ENCODE measurements at places on chromosomes 1 and 21. TPM values are rescaled to one million over a fixed set of nuclear protein-coding genes. Genes with fewer than 3 reads are reported as not detected.

GRCh38 chr1:234719454-234720251 is 109.7 kb upstream of the IRF2BP2 start:
- no peaks in the 10 kb centered on the region for H3K27me3 ChIP-seq
- DNase-seq, result no peak
- no peak overlapping the region for H3K4me3 ChIP-seq
- no peak overlapping the region for H3K27ac ChIP-seq
- peaks cover 59% of the 10 kb centered on the region for H3K4me1 ChIP-seq

DNA sequence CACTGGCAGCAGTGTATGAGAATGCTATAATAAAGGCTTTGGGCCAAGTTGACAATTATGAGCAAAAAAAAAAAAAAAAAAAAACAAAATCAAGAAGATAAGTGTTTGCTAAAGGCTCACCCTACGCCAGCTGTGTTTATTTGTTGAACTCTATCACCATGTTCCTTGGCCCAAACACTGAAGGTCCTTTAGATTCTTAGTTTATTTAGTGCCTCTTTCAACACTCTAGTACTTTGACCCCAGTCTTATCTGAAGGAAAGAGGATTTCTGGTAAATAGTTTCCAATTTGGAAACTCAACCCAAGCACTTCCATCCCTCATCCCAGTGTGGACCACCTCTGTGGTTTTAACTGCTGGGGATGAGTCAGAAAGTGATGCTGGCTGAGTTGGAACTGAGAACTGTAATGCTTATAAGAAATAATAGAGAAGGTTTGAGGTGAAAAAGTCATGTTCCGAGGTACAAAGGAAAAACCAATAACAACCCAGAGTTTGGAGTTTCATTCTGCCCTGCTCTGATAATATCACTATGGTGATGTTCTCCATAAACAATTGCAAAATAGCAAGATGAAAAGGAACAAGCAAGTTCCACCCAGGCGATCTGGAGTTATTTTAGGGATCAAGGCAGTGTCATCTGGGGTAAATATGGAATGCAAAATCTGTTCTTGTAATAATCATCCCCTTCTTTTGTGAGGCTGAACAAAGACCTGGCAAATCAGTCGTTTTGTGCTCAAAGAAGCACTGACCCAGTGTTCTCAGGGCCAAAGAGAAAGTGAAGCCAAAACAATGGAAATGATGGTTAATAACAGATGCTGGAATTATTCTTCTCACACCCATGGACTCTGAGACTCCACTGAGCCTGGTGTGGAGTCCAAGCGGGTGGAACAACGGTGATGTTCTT is 19.7 kb upstream of the CAPZB start:
- no peaks in the 10 kb centered on the region for H3K36me3 ChIP-seq
- no peak overlapping the region for H3K4me3 ChIP-seq
- H3K27ac ChIP-seq, result no peak overlapping the region
- DNase-seq, result no peak

DNA sequence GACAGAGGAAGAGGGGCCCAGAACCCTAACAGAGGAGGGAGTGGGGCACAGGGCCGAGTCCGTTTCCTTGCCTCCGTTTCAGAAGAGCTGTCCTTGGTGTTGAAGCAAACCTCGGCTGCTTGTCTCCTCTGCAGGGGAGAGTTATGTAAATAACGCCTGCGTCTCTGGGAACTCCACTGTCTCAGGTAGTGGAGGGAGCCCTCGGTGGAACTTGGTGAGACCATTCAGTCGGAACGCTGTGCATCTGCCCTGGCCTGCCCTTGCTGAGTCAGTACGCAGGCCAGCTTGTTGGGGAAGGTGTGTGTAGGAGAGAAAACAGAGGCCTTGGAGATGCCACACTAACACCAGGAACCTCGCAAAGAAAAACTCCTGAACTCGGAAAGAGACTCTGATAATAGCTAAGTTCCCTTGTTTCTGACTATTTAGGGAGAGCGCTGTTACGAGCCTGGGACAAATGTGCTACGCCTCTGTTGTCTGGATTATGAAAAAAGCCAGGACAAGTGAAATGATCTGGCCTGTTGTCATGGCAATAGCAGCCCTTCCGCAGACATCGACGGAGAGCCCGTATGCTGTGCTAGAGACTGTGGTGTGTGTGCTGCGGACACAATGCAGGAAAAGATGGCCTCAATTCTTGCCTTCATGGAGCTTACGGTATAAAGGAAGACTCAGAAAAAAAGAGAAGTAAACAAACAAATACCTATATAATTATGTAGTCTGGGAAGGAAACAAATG is 94.6 kb upstream of the AKT3 start:
- DNase-seq, result no peak
- H3K27me3 ChIP-seq, result peaks cover 3% of the 10 kb centered on the region
- no peak overlapping the region for H3K27ac ChIP-seq

- no peaks in the 10 kb centered on the region for H3K4me1 ChIP-seq
- no peak overlapping the region for H3K4me3 ChIP-seq
- no peak overlapping the region for H3K27ac ChIP-seq
- H3K36me3 ChIP-seq, result no peaks in the 10 kb centered on the region
- H3K27me3 ChIP-seq, result peaks cover 24% of the 10 kb centered on the region
Measured at GRCh38 chr1:204726478-204726877, 40.9 kb upstream of the LRRN2 start.

- no peaks in the 10 kb centered on the region for H3K4me1 ChIP-seq
- no peak overlapping the region for H3K4me3 ChIP-seq
- H3K27ac ChIP-seq, result no peak overlapping the region
- H3K27me3 ChIP-seq, result peaks cover 7% of the 10 kb centered on the region
Measured at GRCh38 chr1:35049116-35049515, 17.4 kb upstream of the ZMYM6 start.

DNA sequence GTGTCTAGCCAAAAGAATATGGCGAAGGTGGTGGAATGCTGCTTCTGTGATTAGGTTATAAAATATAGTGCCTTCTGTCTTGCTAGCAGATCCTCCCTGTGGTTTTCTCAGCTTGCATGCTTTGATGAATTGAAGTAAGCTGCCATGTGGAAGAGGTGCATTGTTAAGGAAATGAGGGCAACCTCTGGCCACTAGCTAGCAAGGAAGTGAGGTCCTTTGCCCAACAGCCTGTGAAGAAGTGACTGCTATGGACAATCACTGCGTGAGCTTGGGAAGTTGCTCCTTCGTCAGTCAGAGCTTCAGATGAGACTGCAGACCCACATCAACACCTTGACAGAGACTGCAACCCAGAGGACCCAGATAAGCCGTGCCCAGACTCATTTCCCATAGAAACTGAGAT is 109.4 kb downstream of the GIPC2 start:
- H3K36me3 ChIP-seq, result no peaks in the 10 kb centered on the region
- H3K27ac ChIP-seq, result no peak overlapping the region
- no peaks in the 10 kb centered on the region for H3K4me1 ChIP-seq
- H3K27me3 ChIP-seq, result no peaks in the 10 kb centered on the region
- no peak for DNase-seq

Gene ZMYND12
- polyA plus RNA-seq, result not detected

DNA sequence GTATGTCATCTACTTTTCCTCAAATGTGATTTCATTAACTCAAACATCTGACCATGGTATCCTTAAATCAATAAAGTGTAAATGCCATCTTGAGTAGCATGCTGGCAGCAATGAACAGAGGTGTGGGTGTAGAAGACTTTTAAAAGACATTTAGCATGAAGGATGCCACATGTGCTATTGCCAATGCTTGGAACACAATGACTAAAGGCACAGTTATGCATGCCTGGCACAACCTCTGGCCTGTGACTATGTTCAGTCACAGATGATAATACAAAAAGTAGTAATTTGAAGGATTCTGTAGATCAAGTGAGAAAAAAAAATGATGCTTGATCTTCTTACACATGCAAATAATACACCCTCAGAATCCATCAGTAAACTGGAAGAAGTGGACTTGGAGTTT is 938.9 kb upstream of the ADGRL4 start:
- no peak for DNase-seq
- no peaks in the 10 kb centered on the region for H3K27me3 ChIP-seq
- H3K27ac ChIP-seq, result no peak overlapping the region
- H3K36me3 ChIP-seq, result no peaks in the 10 kb centered on the region
- no peaks in the 10 kb centered on the region for H3K4me1 ChIP-seq

GRCh38 chr21:39238275-39238674 is 55.0 kb upstream of the PSMG1 start:
- H3K27me3 ChIP-seq, result no peaks in the 10 kb centered on the region
- no peak overlapping the region for H3K4me3 ChIP-seq
- H3K36me3 ChIP-seq, result peaks cover 85% of the 10 kb centered on the region
- DNase-seq, result no peak
- no peak overlapping the region for H3K27ac ChIP-seq
- H3K4me1 ChIP-seq, result no peaks in the 10 kb centered on the region

- no peaks in the 10 kb centered on the region for H3K36me3 ChIP-seq
- peaks cover 1% of the 10 kb centered on the region for H3K4me1 ChIP-seq
- H3K27ac ChIP-seq, result no peak overlapping the region
- H3K4me3 ChIP-seq, result no peak overlapping the region
- H3K27me3 ChIP-seq, result peaks cover 4% of the 10 kb centered on the region
Measured at GRCh38 chr1:33897092-33897725, 33.3 kb downstream of the HMGB4 start.

Gene GALE
- polyA plus RNA-seq, result 139 TPM

Gene CD52
- polyA plus RNA-seq, result 198 TPM

- H3K27ac ChIP-seq, result no peak overlapping the region
- no peaks in the 10 kb centered on the region for H3K36me3 ChIP-seq
- no peak for DNase-seq
- no peak overlapping the region for H3K4me3 ChIP-seq
Measured at GRCh38 chr1:231862611-231863010, 236.0 kb downstream of the DISC1 start.

Gene CDC42BPA
- polyA plus RNA-seq, result 27.0 TPM

Gene PHGDH
- 71.5 TPM for polyA plus RNA-seq

Gene MAP3K21
- polyA plus RNA-seq, result 0.65 TPM

Gene CDK18
- polyA plus RNA-seq, result 0.08 TPM

Gene RHD
- polyA plus RNA-seq, result 8.8 TPM

DNA sequence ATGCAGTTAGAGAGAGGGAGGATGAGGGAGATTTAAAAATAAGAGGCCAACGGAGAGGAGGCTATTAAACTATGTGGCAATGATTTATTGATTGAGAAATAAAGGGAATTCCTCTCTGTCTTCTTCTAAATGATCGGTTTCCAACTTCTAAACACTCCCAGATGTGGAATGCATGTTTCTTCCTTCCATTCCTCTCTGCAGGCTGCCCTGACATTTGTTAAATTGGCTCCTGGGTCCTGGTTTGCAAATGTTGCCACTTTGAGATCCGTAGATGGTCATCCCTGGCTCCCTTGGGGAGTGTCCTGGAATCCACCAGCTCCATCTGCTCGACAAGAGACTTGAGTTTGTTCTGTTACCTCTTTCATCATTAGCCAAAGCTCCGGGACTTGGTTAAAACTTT is 10.3 kb upstream of the C1orf198 start:
- H3K27ac ChIP-seq, result no peak overlapping the region
- no peaks in the 10 kb centered on the region for H3K36me3 ChIP-seq
- no peak for DNase-seq
- H3K4me3 ChIP-seq, result no peak overlapping the region
- peaks cover 11% of the 10 kb centered on the region for H3K4me1 ChIP-seq

Gene C8A
- not detected for polyA plus RNA-seq

- peak within 1 kb of the TSS; percentile 79 for H3K27ac ChIP-seq
- H3K4me1 ChIP-seq, result peaks cover 25% of the 10 kb centered on the region
- H3K4me3 ChIP-seq, result peak within 1 kb of the TSS; percentile 85
- H3K36me3 ChIP-seq, result peaks cover 9% of the 10 kb centered on the region
- peak; percentile 75 for DNase-seq
Measured at GRCh38 chr1:229342656-229343569, at the start of gene CCSAP. Gene CCSAP (minus strand): TSS chr1:229343047. CDS start chr1:229342465, 582 bp downstream.

- H3K4me1 ChIP-seq, result no peaks in the 10 kb centered on the region
- H3K27me3 ChIP-seq, result peaks cover 67% of the 10 kb centered on the region
- no peak overlapping the region for H3K4me3 ChIP-seq
- no peak for DNase-seq
- no peaks in the 10 kb centered on the region for H3K36me3 ChIP-seq
- no peak overlapping the region for H3K27ac ChIP-seq
Measured at GRCh38 chr1:24363994-24364393, 44.8 kb downstream of the GRHL3 start.

DNA sequence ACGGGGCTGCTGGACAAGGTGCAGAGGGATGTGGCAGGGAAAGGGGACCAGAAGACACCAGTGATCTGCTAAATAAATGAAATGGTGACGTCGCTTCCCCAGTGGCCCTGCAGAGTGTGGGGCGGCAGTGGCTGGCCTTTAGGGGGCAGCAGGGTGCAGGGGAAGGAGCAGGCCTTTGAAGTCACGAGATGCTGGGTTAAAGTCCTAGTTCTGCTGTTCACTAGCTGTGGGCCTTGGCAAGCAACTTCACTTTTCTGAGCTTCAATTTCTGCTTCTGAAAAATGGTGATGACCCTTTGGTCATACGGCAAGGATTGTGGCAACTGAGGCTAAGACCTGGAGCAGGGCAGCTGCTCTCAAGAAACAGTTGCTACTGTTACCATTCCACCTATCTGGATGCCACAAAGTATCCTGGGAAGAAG is 9.2 kb upstream of the GALE start:
- H3K4me3 ChIP-seq, result no peak overlapping the region
- H3K27me3 ChIP-seq, result no peaks in the 10 kb centered on the region
- DNase-seq, result peak; percentile 80
- H3K27ac ChIP-seq, result no peak overlapping the region
- peaks cover 9% of the 10 kb centered on the region for H3K36me3 ChIP-seq

Gene TEX38
- not detected for polyA plus RNA-seq

Gene SH2D5
- not detected for polyA plus RNA-seq

GRCh38 chr1:41365772-41366454 is 4.7 kb downstream of the FOXO6 start:
- H3K27me3 ChIP-seq, result peaks cover 53% of the 10 kb centered on the region
- no peak for DNase-seq
- H3K4me3 ChIP-seq, result no peak overlapping the region
- no peak overlapping the region for H3K27ac ChIP-seq
- H3K36me3 ChIP-seq, result no peaks in the 10 kb centered on the region

- no peak for DNase-seq
- H3K4me1 ChIP-seq, result no peaks in the 10 kb centered on the region
- H3K4me3 ChIP-seq, result no peak overlapping the region
Measured at GRCh38 chr1:21200767-21201166, 24.1 kb upstream of the EIF4G3 start.

Measured in K562 (cell line).